ENCODE measurements at places on chromosomes 4 and X.

DNA sequence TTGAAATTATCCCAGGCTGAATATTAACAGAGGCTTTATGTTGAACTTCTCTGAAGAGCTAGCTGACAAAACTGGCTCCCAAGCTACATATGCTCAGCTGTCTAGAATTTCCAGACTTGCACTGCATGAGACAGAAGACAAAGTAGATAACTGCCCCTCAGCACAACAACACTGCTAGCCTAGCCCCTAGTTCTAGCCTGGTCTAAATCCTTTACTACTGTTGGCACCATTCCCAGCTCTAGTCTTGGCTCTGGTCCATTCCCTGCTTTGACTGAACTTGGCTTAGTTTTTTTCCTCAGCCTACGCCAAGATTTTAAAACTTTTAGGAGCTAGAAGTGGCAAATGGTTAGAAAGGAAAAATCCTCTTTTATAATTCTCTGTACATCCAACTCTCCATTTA, 7.6 kb upstream of the OPHN1 start:
- no peak for DNase-seq

DNA sequence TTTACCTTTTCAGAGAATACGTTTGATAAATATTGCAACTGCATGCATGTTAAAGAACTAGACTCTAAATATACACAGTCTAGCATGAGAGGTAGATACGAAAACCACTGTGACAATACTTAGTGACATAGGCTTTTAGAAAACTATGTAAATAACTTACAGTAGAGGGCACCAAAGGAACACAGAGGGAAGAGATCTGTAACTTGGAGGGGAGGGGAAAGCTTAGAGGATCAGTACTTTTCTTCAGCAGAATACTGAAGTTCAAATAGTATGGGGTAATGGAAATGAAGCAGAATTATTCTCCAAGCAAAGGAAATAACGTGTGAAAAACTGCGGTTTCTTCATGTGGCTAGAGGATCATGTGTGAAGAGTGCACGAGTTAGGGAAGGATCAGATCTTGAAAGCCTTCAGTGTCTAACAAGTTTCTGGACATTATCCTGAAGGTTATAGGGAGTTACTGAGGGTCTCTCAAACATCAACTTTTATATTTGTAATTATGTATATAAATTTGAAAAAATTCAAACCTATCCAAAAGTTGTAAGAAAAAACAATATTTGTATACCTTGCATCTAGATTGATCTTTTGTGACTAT, 264.3 kb downstream of the NPFFR2 start:
- DNase-seq = peak; percentile 27

DNA sequence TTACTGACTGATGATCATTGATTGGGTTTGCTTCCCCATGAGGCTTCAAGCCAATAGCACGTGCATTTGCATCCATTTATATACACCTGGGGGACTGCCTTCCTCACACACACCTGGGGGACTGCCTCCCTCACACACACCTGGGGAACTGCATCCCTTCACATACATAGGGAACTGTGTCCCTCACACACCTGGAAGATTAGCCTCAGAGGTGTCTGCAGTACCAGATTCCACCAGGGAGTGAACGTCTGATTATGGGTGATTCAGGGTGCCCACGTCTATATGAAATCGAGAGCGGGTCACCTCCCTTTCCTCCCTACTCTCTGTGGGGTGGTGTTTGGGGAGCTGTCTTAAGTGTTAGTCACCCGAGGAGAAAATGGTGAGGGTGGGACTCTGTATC, 16.9 kb downstream of the CD99 start:
- peak; percentile 53 for DNase-seq

- no peak for DNase-seq
Measured at GRCh38 chr4:159284113-159284512, 181.2 kb downstream of the RAPGEF2 start.

DNA sequence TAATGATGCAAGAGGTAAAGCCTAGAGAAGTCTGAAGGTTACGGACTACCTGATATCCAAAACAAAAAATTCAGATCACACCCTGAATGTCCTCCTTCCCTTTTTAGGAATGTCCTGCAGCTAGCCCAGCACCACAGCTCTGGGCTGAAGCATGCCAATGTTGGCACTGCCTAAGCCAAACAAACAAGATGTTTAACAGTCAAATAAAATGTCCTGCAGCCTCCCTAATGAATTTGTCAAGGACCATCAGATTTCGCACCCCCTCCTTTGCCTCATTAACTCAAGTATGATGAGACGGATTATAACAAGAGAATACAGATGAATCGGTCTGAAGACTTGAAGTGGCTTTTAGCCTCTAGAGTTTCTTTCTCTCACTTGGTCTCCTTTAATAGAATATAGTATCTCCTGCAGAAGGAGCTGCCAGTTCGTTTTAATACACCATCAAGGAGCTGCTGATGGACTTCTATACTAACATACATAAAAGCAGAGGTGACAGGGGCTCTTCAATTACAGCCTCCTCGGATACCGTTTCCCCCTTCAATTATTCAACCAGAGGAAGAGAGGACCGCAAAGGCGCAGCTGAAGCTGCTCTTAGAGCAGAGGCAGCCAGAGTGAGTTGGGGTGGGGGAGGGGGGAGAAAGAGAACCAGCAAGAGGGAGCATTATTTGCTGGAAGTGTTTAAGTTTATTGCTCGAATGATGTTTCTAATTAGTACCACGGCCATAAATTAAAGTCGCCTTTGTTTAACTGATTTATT, 3.0 kb upstream of the MAB21L2 start:
- no peak for DNase-seq

- no peak for DNase-seq
Measured at GRCh38 chr4:105122350-105122749, 24.3 kb upstream of the TET2 start.

- no peak for DNase-seq
Measured at GRCh38 chrX:72129661-72130060, 2.1 kb downstream of the RTL5 start.

GRCh38 chr4:74578329-74578728, 133.4 kb downstream of the AREG start:
- no peak for DNase-seq

DNA sequence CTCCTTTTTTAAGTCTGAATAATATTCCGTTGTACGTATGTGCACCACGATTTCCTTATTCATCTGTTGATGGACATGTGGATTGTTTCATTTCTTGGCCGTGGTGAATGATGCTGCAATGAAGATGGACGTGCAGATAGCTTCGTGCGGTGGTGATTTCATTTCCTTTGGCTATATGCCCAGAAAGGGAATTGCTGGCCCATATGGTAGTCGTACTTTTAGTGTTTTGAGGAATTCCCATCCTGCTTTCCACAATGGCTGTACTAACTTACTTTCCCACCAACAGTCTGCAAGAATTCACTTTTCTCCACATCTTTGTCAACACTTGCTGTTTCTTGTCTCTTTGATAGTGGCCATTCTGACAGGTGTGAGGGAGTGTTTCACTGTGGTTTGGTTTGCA, 12.8 kb downstream of the ZFP42 start:
- DNase-seq = no peak

DNA sequence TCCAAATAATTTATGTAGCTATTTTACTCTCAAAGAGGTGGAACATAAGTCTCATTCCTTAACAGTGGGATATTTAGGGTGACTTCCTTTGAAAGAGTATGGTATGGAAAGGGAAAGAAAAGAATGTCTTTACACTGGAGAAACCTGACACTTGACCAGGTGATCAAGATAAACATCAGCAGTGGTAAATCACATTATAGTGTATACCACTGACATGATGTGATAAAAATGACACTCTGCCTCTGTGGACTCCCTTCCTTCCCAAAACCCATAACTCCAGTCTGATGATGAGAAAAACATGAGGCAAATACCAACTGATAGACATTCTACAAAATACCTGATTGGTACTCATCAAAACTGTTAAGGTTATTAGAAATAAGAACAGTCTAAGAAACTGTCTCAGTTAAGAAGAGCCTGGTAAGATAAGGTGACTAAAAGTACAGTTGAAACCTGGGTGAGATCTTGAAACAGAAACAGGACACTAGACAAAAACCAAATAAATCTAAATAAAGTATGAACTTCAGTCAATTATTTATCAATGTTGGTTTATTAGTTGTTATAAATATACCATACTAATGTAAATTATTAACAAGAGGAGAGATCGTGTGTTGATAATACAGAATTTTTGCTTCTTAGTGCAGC, 144.2 kb upstream of the PCDH18 start:
- no peak for DNase-seq

- DNase-seq = no peak
Measured at GRCh38 chr4:8457646-8458252, 17.2 kb downstream of the TRMT44 start.

DNA sequence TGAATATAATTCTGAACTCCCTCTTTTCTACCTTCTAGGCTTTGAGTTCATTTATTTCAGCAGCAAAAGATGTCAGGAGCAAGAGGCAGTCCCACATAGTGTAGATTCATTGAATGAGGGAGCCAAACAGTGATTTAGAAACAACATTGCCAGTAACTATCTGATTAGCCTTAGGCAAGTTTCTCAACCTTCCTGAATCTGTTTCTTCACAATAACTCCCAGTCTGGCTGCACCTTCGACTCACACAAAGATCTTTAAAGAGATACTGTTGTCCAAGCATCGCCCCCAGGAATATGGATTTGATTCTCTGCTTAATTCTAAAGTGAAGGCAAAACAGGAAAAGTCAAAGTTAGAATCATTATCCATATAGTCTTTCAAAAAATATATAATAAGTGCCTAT, 1026.2 kb downstream of the DMD start:
- no peak for DNase-seq

GRCh38 chr4:103002551-103002950, 17.0 kb downstream of the SLC9B1 start:
- no peak for DNase-seq

DNA sequence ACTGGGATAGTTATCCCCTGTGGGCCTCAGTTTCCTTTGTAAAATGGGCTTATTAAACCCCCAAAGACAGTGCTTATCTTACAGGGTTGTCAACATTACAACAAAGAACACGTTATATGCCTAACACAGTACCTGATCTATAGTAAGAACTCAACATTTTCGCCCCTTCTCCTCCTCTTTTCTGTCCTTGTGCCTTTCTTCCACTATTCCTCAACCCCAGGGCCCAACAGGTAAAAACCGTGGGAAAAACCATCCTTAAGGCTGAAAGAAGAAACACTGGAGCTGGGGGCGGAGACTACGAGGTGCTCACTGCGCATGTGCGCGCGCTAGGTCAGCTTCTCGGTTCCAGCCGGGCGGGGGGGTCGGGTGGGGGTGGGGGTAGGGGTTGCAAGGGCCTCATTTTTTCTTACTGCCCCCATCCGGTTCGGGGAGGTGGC, 426 bp upstream of the XIAP start:
- no peak for DNase-seq

DNA sequence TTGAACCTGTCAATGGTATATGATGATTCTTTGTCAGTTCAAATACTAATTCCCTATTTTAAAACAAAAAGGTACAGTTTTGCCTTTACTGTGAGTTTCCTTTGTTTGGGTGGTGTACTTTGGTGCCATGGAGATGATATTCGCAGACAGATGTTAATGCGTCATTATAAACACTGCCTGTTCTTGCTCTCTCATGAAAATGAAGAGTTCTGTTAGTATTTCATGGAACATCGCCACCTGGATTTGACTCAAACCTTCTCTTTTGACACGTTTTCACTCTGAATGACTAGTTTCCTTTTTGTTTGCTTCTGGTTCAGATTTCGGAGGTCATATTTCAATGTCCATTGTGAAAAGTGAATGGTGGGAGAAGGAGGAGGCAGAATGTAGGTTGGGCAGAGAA, 6.9 kb upstream of the CTSO start:
- no peak for DNase-seq

DNA sequence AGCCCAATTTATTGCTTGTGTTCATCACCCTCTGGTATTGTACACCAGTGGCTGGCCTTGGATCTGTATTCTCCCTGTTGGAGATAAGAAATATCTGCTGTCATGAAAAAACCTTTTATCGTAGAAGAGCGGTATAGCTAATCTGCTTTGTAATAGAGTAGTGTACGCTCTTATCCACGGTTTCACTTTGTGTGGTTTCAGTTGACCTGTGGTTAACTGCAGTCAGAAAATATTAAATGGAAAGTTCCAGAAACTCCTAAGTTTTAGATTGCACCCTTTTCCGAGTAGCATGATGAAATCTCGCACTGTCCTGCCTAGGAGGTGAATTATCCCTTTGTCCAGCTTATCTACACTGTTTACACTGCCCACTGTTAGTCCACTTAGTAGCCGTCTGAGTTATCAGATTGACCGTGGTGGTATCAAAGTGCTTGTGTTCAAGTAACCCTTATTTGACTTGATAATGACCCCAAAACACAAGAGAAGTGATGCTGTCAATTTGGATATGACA, 42.4 kb downstream of the KDM6A start:
- DNase-seq = peak; percentile 48

DNA sequence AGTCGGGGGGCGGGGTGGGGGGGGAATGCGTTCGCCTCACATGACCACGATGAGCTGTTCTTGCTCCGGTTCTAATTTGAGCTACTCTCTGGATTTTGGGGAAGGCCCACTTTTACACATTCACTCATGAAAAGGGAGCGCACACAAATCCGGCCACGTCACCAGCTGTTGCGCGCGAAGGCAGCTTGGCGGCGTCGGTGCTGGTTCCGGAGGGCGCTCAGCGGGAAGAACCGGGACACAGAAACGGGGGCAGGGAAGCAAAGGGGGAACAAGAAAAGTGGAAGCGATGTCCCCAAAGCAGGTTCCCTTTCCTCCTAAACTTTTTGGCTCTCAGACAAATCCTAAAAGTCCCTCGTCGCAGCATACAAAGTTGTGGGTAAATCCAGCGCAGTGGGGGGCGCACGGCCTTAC, 605 bp downstream of the ANXA5 start:
- peak; percentile 97 for DNase-seq

GRCh38 chr4:13674971-13675370, 47.4 kb upstream of the BOD1L1 start:
- no peak for DNase-seq

DNA sequence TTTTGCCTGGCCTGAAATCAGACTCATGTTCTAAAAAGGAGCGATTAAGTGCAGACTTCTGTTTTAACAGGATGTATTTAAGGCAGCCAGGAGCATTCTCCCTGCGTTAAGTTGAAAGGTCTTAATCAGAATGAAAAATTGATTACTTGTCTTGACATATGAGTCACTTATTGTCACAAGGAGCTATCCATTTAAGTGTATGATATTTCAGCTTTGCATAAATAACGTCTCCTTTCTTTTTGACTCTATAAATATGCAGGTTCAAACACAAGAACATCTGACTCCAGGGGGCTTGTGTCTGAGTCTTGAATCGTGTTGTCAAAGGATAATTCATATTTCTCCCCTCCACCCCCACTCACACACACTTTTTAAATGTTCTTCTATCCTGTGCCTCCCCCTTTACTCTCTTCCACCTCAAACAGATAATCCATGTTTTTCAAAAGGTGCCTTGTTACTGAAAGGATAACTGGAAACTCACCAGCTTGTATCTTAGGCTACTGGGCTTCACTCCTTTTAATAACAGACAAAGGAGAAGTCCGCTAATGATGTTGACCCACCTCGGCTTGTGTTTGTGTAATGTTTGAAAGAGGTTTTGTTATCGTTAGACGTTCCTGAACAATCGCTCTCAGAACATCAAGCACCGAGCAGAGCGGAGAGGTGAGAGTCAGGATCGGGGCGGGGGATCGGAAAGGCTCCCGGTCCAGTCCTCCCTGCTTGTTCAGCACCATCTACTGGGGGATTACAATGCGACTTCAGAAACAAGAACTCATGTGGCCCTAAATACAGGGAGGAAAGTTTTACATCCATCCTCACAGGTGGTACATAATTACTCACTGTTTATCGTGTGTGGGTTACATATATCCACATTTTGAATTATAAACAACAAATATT, 107.5 kb upstream of the RPL34 start:
- DNase-seq = no peak

- DNase-seq = no peak
Measured at GRCh38 chr4:1331591-1332353, 15.2 kb upstream of the UVSSA start.

Measured in suppressor macrophage treated with lipopolysaccharide for 1 hour (primary cell).